ENCODE measurements at places on chromosomes 4 and X.

DNA sequence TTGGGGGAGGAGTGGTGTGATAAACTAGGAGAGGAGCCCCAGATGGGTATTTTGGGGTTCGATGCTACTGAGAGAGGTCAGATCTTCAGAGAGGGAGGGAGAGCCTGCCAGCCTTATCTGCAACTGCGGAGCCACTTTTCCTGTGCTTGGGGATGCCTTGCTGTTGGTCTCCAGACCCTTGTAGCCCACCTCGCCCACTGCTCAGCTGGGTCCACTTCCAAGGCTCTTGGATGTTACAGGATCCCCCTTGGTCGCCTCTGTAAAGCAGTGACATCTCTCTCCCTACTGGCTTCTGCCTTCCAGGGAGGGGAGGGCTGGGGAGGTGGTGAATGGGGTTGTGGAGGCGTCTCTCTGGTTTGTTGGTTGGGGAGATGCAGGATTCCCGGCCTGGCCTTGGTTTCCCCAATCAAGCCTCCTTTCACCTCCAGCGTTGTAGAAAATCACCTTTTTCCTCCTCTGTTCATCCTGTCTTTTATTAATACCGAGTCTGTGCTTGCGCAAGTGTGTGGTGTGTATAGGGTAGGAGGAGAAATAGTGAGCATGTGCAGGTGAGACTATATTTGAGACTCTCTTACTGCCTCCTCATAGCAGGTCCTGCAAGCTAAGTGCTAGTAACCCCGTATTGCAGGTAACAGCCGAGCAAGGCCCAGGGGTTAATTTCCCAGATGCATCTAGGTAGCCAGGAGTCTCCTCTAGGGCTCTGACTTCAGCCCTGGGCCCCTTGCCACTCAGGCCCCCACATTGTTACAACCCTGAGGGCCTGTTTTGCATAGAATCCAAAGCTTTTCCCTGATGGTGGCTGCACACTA lies 337.4 kb downstream of the ARHGAP10 start:
- DNase-seq, result no peak

DNA sequence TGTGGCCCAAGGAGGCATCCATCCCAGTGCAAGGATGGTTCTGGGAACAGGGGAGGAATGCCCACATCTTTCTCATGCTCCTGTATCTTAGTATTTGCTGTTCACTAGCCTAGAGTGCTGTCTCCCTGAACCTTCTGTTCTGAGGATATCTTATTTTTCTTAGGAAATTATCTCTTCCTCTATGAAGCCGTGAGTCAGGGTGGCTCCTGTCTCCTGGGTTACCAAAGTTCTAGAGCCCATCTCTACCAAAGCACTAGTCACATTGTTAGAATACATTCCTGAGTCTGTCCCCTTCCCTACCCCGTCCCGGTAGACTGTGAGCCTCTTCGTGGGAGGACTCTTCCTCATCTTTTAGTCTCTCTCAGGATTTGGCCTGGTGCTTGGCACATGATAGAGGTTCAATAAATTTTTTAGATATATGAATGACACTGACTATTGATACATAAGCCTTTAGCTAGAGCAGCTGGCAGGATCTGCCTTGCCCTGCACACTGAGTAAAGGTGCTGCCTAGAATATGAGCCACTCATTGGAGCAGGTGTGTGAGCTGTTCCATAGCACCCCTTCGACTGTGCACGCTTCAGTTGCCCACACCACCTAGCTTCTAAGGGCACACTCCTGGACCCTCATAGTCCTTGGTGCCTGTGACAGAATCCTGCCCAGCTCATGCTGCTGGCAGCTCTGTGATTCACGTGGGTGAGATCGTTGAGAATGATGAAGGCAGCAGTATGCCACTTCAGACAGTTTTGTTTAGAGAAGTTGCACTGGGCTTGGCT lies 13.3 kb downstream of the CXCR3 start:
- DNase-seq, result no peak

- peak; percentile 95 for DNase-seq
Measured at GRCh38 chrX:134718105-134718965, 60.1 kb upstream of the PLAC1 start.

GRCh38 chr4:88097301-88097700 lies 61.1 kb downstream of the ABCG2 start:
- no peak for DNase-seq

DNA sequence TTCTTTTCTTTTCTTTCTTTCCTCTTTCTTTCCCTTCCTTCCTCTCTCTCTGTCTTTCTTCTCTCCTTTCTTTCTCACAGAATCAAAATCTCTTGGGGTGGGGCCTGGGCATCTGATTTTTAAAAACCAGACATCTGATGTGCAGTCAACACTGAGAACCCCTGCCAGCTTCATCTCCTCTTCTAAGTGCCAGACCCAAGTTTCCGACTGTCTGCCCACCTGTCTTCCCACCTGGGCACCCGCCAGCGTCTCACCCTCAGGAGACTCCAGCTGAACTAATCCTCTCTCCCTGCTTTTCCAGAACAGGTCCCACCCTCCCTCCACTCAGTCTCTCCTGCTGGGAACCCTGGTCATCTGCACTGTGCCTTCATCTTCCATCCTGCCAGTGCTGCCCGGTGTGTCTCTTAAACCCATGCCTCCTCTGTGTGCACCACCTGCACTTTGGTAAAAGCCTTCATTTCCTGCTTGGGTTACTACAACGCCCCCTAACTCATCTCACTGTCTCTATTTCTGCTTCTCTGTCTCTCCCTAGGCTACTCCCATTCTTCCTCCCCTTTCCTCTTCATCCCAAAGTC lies 2.8 kb downstream of the SOD3 start:
- DNase-seq, result peak; percentile 88

All from NCI-H524 (cell line).